WERI-Rb-1 (cell line): ENCODE measurements at places on chromosomes 5 and 9.
A peak's percentile ranks its signal among the peaks of the same experiment; 100 is the strongest.

DNA sequence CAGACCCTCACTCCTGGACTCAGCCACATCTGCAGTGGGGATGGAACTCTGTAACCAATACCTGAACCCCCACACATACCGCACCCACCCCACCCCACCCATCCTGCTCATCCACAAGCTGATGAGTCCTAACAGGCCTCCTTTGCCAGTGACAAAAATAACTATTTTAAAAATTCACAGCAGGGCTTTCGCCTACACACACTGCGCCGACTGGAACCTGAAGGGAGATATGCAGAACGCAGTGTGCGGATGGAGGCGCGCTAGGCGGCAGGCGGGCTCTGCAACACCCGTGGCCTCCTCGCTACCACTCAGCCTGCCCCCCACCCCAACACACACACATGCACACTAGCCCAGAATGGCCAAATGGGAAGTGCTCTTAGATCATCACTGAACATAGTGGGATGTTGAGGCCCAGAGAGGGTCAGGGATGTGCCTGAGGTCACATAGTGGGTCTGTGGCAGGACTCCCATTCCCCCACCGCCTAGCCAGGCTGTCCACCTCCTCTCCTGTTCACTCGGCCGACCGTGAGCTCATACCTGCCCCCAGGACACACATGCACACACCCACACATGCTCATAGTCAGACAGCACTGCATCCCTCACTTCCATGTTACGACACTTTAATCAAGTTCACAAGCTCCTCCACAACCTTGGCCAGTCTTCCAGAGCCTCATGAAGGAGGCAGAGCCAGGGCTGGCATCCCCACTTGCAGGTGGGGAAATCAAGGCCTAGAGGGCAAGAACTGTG is 6.3 kb upstream of the CAMK2A start:
- DNase-seq = no peak

DNA sequence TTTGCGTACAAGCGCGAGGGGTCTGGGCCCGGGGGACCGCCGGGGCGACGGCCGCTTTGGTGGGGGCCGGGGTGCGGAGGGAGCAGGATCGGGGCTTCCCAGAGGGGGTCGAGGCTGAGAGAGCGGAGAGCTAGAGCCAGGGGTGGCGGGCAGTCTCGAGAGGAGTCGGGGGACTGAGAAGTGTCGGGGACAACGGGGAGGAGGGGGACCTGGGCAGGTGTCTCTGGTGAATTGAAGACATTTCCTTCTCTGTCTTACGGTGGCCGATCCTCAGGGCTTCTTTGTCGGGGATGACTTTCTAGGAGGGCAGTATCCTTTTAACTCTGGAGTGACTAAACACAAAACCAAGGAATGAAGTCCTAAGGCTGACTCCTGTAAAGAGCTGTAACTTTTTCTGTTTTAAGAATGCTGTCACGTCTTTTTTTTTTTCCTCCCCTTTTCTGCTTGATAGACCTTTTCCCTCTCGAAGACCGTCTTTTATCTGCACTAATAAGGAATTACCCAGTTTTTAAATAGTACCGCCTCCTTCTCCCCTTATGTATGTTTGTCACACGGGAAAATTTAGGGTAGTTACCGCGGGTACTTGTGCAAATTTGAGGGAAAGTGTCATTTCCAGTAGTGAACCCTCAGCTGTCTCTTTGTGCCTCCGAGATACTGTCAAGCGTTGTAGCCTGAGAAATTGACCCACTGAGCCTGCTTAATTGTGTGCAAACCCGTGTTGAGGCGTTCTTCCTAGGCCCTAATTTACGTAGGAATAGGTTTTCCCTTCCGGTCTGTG is 822 bp downstream of the DENND4C start:
- no peak for DNase-seq

DNA sequence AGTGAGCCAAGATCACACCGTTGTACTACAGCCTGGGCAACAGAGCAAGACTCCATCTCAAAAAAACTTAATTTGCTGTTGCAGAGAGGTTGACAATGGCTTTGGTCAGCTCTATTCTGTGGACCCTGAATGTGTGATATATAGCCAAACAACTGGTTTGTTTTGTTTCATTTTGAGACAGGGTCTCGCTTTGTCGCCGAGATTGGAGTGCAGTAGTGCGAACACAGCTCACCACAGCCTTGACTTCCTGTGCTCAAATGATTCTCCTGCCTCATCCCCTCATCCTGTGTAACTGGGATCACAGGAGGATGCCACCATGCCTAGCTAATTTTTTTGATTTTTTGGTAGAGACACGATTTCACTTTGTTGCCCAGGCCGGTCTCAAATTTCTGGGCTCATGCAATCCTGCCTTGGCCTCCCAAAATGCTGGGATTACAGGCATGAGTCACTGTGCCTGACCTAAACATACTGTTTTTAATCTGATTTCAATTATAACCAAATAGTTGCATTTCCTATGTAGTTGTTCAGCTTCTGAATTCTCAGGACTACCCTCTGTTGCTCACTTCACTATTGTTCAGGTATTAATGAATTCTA is 9.8 kb downstream of the RNF183 start:
- DNase-seq = no peak

- peak; percentile 75 for DNase-seq
These were observed 2.1 kb downstream of the CFAP77 start for GRCh38 chr9:132412089-132412488.

GRCh38 chr9:85042981-85043647 is 373.6 kb downstream of the NTRK2 start:
- no peak for DNase-seq

- DNase-seq = no peak
These were observed 276.2 kb upstream of the TNC start for GRCh38 chr9:115393976-115394775.

GRCh38 chr5:175856408-175857100 is 14.8 kb upstream of the CPLX2 start:
- no peak for DNase-seq

GRCh38 chr5:14488709-14489108 is 92.9 kb upstream of the OTULINL start:
- DNase-seq = no peak

GRCh38 chr5:91211997-91212713 is 171.0 kb downstream of the ARRDC3 start:
- DNase-seq = no peak

GRCh38 chr9:101601904-101602765 is 7.4 kb upstream of the PPP3R2 start:
- DNase-seq = peak; percentile 47

- no peak for DNase-seq
These were observed 20.1 kb upstream of the COL15A1 start for GRCh38 chr9:98923451-98924123.

DNA sequence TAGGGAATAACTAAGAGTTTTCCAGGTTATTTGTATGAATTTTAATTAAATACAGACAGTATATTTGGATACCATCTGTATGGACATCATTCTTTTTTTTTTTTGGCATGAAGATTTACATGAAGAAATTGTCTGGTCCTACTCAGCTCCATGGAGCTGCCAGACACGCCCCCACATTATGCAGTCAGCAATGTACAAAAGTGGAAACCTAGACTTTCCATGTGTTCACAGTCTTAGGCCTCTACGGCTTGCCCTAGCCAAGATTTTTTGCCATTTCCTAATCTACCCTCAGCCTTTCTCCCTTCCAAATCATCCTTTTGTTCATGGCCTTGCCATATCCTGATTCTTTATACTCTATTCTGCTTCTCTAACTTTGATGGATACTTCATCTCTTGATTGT is 207.1 kb downstream of the SGCD start:
- DNase-seq = no peak

DNA sequence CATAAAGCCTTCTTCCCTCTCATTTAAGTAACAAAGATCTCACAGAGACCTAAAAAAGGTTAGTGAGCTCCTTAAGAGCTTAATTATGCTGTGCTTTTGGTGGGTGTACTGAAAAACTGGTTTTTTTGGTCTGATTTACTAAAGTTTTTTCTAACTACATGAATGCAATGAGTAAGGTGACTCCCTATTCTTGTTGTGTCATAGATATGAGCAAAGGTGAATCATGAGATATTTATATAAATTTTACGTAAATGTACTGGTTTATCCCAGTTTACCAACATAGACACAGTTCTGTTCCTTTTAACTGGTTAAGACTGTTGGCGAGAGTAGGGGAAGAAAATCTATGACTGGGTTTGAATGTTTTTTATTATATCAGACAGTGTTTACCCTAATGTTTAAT is 250.5 kb downstream of the NR2F1-AS1 start:
- DNase-seq = no peak
